ENCODE measurements at places on chromosomes 11 and 22. TPM values are rescaled to one million over a fixed set of nuclear protein-coding genes. Genes with fewer than 3 reads are reported as not detected.

DNA sequence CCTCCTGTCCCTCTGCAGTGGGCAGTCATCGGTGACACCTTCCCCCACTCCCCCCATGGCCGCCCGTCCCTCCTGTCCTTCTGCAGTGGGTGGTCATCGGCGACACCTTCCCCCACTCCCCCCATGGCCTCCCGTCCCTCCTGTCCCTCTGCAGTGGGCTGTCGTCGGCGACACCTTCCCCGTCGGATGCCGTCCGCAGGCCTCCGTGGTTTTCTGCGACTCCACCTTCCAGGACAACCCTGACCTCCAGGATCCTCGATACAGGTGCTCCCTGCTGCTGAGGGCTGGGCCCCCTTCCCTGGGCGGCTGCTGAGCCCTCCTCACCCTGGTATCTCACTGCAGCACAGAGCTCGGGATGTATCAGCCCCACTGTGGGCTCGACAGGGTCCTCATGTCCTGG is 2.2 kb downstream of the MIOX start:
- no peak for DNase-seq

DNA sequence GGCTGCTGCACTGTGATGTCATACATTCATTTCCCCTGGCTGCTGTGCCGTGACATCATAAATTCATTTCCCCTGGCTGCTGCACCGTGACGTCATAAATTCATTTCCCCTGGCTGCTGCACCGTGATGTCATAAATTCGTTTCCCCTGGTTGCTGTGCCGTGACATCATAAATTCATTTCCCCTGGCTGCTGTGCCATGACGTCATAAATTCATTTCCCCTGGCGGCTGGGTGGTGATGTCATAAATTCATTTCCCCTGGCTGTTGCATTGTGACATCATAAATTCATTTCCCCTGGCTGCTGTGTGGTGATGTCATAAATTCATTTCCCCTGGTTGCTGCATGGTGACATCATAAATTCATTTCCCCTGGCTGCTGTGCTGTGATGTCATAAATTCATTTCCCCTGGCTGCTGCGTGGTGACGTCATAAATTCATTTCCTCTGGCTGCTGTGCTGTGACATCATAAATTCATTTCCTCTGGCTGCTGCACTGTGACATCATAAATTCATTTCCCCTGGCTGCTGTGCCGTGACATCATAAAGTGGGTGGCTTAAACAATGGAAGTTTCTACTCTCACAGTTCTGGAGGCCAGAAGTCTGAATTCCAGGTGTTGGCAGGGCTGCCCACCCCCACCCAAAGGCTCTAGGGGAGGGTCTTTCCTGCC is 301.1 kb downstream of the SHANK2 start:
- no peak for DNase-seq

The OR56A1 gene
- not detected for total RNA-seq

The MS4A4A gene
- not detected for total RNA-seq

- DNase-seq = no peak
These were observed 5.3 kb upstream of the LRRC10B start for GRCh38 chr11:61503135-61503770.

DNA sequence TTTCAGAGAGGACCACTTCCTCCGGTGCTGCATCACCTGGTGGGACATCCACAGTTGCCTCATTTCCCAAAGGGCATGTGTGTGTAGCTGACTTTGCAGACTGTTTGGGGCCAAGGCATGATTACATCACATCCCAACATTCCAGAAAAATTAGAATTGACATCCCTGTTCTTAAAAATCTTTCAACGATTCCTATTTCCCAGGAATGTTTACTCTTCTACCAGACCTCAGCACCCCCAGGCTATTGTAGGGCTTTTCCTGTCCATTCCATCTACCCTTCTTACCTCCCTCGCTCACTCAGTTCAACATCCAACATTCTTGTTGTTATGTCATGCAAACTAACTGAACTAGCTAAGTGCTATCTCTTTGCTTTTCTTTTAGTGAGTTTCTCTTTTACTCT is 37.3 kb downstream of the PIWIL4 start:
- peak; percentile 46 for DNase-seq

Data from bronchial epithelial cell (primary cell).